ENCODE measurements at places on chromosomes 16 and 17.

DNA sequence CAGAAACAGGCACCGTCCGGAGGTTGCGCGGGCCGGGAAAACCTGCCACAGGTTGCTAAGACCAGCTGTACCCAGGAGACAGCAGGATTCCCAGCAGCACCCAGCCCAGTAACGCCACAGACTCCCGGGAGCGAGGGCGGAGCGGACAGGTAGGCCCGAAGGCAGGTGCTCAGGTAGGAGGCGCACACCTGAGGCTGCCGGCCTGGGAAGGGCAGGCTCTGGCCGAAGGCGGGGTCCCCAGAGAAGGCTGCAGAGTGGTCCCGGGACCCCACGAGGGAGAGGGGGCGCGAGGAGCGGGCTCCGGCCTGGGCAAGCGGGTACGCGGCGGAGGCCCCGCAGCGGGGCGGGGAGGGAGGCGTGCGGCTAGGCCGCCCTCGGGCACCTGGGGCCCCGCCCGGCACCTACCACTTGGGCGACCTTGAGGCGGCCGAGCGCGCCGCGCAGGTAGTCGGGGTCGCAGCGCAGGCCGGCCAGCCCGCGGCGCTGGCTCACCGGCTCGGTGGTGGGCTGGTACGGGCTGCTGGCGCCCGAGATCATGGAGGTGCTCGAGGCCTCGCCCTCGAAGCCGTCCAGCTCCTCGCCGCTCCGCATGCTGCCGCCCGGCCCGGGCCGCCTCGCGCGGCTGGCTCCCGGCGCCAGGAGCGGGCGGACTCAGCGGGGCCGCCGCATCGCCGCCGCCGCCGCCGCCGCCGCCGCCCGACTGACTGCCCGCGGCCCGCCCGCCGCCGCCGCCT, 441 bp downstream of the CMTM4 start:
- DNase-seq = peak; percentile 39

GRCh38 chr17:41801374-41802271, 10.1 kb downstream of the P3H4 start:
- peak; percentile 86 for DNase-seq

DNA sequence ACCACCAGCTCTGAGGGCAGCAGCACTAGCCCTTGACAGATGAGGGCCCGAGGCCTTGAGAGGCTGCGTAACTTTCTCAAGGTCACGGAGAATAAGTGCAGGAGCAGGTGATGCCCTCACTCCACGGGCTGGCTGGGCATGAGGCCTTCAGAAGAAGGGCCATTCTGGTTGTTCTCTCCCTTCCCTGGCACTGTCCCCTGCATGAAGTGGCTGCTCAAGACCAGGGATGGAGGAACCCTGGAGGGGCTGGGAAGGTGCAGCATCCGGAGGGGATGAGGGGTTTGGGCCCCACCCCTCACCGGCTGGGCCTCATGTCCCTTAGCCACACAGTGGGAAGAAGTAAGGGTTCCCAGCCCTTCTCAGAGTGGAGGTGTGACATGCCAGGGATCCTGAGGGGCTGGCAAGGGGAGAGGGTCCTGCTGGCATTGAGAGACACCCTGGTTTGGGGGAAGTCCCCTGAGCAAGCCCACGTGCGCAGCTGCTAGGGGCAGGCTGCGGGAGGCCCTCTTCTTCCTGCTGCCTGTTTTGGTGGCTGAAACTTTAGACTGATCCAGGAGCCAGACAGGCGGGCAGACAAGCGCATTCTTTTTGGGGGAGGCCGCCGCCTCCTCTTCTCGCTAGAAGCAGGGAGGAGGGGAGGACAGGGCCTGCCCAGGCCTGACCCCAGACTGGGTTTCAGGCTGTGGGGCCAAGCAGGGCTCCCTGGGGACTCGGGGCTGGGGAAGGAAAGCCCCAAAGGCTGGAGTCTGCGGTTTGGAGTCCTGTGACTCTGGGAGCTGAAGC, 74.0 kb downstream of the N4BP1 start:
- no peak for DNase-seq

- peak; percentile 87 for DNase-seq
These were observed at the start of gene NME3 for GRCh38 chr16:1771188-1771863. Gene NME3 (minus strand): TSS chr16:1771543. CDS start chr16:1771534, 9 bp downstream.

- DNase-seq = no peak
These were observed 23.0 kb downstream of the CDH5 start for GRCh38 chr16:66389256-66390176.

GRCh38 chr17:79872762-79873161, 33.5 kb upstream of the CBX4 start:
- no peak for DNase-seq

- no peak for DNase-seq
These were observed 10.5 kb downstream of the MAPT start for GRCh38 chr17:45904866-45905265.

DNA sequence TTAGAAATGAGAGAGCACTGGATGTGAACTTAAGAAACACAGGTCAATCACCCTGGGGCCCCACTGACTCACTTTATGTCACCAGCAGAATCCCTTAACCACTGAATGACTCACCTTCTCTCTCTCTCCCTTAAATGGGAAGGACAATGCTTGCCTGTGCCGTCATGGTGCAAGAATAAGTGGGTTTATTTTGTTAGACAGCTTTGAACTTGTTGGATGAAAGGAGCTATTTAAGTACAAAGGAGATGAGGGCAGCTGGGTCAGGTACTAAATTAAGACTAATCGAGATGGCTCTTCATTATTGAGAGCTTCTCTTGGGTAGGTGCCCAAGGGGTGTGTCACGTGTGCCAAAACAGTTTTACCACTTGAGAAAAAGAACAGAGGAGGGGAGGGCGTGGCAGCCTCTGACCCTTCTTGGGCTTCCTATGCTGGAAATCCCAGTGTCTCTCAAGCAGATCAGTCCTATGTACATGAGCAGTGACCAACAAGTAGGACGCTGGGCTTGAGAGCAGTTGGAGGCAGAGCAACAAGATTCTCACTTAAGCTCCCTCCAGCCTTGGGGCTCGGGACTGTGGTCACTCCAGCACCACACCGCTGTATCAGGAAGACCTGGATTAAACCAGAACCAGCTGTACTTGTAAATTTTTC, 6.7 kb upstream of the KRT31 start:
- DNase-seq = no peak

DNA sequence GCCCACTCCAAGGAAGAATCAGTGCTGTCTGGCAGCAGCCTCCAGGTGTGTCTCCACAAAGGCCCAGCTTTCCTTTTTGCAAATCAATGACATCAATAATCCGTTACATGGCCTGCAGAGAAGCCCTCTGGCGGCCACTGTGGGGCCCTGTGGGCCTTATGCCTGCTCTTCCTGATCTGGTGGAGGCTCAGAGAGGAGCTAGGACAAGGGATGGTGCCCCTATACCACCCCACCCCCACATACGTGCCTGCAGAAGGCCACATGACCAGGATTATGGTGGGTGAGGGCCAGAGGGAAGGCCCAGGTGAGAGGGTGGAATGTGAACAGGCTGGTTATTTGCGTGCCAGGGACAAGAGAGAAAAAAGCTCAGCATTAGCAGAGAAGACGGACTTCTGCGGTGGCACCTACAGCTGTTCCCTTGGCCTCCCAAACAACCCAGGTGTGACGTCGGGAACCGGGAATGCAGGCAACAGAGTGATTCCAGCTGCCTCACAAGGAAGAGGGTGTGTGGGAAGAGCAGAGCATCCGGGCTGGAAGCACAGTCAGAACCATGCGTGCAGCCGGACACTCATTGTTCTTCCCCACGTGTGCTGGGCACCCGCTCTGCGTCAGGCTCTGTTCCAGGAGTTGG, 22.5 kb downstream of the EIF4A3 start:
- peak; percentile 38 for DNase-seq

GRCh38 chr16:22335668-22336246, 38.5 kb downstream of the POLR3E start:
- DNase-seq = no peak

DNA sequence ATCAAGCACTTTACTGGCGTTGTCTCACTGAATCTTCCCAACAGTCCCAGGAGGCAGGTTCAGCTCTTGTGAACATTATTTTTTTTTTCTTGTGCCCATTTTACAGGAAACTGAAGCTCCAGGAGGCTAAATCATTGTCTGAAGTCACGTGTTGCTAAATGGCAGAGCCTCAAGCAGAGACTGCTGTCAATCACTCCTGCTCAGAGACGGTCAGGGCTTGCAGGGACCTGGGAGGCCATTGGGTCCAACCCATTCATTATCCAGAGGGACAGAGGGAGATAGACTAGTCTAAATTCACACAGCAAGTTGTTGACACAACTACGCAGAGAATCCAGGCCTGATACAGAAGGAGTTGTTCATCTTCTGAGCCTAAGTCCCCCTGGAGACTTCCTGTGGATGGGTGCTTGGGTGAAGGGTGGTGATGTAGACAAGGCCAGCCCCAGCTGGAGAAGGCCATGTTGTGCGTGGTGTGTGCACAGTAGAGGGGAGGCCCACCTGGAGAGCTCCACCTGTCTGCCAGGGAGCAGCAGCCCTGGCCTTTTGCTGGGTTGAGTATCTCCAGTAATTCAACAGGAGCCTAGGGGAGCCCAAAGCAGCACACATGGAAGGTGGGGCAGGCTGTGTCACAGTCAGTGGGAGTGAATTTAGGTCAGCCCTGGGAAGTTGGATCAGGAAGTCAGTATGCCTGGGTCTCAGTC, 24.3 kb upstream of the C1QL1 start:
- DNase-seq = no peak

GRCh38 chr16:3999479-4000325, 116.5 kb downstream of the ADCY9 start:
- no peak for DNase-seq

DNA sequence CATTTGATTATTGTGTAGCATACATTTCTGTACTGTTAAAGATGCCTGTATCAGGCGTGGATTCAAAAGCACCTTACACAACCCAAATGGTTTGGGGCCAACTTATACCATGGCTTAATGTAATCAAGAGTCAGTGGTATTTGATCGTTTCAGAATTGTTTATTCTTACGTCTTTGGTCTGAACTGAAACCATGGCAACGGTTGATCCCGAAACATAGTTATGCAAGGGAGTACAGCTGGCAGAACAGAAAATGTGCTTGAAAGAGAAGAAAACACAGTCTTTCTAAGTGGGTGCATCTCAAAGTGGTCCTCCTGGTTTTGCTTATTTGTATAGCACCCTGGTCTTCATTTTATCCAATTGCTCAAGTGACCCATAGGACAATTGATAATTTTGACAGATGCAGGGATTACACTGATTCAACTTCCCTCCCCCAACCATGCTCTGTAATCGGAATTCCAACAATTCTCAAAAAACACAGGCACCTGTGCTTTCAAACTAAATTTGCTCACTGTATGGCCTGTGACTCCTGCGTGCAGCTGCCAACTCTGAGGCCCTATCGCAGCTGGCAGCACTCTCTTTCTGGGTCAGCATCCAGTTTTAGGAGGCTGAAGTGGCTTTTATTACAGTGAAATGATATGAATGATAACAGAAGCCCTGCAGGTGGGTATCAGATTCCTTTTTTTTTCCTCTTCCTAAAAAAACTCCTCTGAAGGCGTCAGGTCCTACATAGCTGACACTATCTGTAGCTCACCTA, 77.0 kb upstream of the AXIN2 start:
- DNase-seq = no peak

DNA sequence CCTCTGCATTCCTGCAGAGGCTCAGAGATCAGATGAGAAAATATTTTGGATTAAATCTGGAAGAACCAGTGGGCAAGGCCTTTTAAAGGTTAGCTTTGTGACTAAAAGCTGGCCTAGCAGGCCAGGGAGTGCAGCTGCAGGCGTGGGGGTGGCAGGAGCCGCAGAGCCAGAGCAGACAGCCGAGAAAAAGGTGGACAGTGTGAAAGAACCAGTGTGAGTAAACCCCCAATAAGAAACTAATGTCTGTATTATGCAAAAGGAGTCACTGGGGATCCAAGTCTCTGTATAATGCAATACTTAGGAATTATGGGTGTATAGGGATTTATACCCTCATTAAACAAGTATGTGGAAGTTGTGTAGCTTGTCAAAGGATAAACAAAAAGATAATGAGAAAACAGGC, 21.4 kb upstream of the SPACA3 start:
- no peak for DNase-seq

- no peak for DNase-seq
These were observed 32.5 kb downstream of the DGKE start for GRCh38 chr17:56866496-56866895.

DNA sequence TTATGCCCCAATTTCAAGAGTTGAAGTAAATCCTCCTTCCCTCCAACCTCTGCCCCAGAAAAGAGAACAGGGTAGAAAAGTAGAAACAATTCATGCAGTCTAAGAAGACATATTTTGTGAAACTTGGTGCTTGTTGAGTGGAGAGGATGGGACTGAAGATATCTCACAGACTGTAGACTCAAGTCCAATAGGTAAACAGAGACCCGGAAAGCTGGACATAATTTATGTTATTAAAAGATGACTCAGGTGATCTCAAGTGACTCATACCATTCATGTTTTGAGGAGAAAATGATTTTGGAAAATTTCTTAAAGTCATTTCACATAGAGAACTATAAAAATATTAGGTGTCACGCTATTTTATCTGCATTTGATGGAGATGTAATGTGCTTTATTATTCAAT, 203.1 kb upstream of the SOX9 start:
- DNase-seq = no peak

DNA sequence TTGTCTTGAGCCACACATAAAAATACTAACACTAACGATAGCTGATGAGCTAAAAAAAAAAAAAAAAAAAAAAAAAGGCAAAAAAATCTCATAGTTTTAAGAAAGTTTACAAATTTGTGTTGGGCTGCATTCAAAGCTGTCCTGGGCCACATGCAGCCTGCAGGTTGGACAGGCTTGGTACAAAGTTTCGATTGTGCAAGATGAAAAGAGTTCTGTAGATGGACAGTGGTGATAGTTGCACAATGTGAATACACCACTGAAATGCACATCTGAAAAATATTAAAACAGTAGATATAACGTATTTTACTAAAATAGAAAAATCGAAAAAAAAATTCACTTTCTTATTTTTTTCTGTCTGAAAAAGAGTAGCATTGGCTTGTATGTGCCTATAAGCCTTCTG, 42.9 kb downstream of the AMFR start:
- DNase-seq = no peak

GRCh38 chr16:48433850-48434530, 48.8 kb upstream of the SIAH1 start:
- DNase-seq = no peak

GRCh38 chr16:78195797-78196196, 96.3 kb downstream of the WWOX start:
- DNase-seq = no peak

DNA sequence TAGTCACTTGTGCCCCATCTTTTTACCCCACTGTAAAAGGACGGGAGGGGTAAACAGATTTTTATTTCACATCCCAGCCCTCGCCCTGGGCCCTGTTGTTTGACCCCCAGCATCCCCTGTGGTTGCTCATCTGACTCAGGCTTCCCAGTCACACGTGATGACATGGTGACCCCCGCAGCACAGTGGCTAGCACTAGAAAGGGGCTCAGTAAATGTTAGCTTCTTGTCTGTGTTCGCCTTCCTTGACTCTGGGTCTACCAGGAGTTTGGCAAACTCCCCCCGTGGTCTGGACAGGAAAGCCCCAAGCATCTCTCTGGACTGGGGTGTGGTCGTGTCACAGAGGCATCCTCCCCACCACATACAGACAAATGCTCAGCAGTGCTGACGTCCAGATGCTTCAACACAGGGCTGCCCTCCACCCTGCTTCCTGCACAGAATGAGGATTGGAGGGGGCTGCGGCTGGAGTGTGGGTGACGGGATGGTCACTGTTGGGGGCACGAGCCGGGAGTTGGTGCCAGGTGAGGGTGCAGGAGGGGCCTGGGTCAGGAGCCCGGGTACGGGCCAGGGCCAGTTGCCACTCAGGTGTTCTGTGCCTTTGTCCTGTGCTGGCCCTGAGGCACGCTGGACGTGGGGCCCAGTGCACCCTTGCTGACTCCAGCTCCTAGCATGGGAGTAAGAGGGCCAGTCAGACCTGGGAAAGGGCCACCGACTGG, 69.1 kb downstream of the METRNL start:
- no peak for DNase-seq

All from liver (tissue), 10 donors.